Stimulated activated CD4-positive, alpha-beta T cell treated with anti-CD3 and anti-CD28 coated beads, Interleukin-15, amount 100 ng/mL, for 1 hour (primary cell): ENCODE measurements at places on chromosomes 5 and 9.

GRCh38 chr5:168976311-168976970 lies 324.5 kb downstream of the SLIT3 start:
- DNase-seq, result no peak

DNA sequence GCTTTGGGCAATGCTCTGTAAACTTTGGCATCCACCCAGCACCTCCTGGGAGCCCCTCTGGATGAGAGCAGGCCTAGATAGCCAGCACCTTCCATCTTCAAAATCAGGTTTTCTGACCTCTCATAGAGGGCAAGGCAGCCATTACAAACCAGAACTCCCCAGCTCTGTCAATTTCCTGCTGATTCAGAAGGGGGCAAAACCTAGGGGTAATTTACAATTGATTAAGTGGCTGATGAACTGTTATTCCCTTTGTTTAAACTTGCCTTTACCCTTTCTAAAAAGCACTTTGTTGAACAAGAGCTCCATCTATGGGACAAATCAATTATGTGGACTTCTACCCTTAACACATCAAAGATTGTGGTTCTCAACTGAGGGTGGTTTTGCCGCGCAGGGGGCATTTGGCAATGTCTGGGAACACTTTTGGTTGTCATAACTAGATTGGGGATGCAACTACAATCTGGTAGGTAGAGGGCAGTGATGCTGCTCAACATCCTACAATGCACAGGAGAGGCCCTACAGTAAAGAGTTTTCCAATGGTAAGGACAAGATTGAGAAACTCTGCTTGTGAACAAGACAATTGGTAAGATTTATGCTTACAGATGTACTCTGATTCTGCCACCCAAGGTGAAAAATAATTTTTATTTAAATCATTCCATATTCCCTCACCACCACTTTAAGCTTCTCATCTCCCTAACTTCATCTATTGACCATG lies 184.1 kb downstream of the MARCHF11 start:
- no peak for DNase-seq

- DNase-seq, result no peak
These were observed 1697.1 kb downstream of the MAT2B start for GRCh38 chr5:165202519-165202910.

- no peak for DNase-seq
These were observed 12.0 kb upstream of the IRX2 start for GRCh38 chr5:2763533-2763794.

DNA sequence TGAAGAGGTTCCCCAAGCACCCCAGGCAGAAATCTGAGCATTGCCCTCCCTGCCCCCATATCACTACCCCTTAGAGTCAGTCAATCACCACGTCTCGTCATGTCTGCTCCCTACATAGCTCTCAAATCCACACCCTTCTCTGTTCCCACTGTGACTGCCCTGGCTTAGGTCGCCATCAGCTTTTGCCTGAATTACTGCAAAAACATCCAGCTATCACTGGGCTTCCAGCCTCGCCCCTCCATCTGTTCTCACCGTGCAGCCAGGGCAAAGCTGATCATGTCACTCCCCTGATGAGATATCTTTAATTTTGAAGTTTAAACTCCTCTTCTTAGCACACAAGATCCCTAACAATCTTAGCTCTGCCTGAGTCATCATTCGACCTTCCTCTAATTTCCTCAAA lies 89.6 kb upstream of the TBC1D2 start:
- no peak for DNase-seq

DNA sequence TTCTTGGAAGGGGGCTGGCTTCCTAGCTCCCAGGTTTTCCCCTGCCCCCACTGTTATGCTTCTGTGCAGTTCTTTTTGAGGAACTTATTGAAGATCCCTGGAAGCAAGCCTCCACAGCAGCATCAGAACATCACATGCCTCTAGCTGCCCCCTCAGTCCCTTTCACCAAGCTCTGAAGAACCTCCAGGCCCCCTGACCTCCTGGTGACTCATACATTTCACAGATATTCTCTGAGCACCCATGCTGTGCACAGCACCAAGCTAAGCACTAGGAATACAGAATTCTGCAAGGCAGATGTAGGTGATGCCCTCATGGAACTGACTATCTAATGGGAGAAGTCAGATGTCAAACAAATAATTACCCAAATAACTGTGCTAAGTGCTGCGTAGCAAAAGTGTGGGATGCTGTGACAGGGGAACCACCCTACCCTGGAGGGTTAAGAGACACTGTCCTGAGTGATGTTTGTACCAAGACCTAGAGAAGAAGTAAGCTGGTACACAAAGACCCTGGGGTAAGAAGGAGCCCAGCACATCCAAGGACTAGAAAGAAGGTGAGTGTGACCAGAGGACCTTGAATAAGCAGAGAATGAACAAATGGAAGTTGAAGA lies 213.7 kb upstream of the NR4A3 start:
- DNase-seq, result no peak

DNA sequence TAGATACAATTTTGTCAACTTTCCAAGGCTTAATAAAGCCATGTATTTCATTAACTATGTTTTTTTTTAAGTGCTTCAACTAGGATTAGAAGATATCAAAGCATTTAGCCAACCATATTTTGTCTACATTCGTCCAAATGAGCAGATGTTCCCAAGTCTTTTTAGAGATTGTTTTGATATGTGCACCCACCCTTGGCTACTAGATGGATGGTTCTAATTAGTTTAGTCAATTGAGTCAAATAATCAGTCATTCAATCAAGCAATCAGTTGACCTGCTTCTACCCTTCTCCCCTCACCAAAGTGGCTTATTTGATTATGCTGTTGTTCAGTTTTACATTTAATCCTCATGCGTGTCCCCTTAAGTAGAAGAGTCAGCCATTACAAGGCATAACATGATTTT lies 319.5 kb upstream of the TNC start:
- DNase-seq, result no peak

- no peak for DNase-seq
These were observed 185.0 kb downstream of the GAPVD1 start for GRCh38 chr9:125446561-125447094.

- no peak for DNase-seq
These were observed 190.5 kb downstream of the FSTL4 start for GRCh38 chr5:133421806-133422205.
